Femur (tissue), 1 donor: ENCODE measurements at places on chromosomes 3 and 15.

DNA sequence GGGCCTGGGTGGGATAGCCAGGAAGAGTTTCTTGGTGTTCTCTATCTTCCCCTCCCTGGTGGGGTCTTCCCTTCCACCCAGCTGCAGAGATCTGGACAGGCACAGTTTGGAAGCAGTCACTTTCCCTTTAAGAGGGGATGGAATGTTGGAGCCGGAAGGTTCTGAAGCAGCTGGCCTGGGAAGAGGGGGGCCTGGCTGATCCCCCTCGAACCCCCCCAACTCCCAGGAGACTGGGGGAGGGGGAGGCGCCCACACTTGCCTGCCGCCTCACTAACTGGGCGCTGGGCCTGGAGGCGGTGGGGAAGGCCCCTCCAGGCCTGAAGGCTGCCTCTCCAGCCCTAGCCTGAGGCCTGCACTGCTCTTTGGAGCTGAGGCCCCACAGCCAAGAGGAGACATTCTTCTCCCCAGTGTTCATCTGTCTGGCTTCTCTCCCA is 1.4 kb downstream of the DVL3 start:
- peak; percentile 87 for DNase-seq

DNA sequence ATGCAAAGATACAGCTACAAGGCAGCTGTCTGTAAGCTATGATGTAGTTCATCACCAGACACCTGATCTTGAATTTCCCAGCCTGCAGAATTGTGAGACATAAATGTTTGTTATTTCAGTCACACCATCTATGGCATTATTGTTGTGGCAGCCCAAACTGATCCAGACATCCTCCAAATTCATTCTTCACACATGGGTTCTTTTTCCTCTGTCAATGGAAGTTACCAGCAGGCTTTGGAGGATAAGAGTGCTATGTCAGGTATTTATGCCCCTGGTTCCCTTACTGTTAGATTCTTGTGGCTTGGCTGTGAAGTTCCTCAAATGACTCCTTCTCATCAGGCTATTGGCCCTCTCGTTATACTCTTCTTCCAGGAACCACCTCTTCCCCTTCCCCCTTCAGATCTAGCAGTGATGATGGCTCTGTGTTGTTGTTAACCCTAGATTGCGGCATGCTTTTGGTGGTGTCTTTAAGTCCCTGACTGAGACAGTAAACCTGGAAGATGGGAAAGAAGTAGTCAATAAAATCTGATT is 91.0 kb upstream of the CHMP2B start:
- no peak for DNase-seq

- no peak for DNase-seq
Measured at GRCh38 chr3:84125201-84125721, 833.5 kb upstream of the CADM2 start.

GRCh38 chr3:172038798-172039435 is 461 bp upstream of the FNDC3B start:
- peak; percentile 38 for DNase-seq

- no peak for DNase-seq
Measured at GRCh38 chr15:101210466-101210865, 41.4 kb downstream of the CHSY1 start.

DNA sequence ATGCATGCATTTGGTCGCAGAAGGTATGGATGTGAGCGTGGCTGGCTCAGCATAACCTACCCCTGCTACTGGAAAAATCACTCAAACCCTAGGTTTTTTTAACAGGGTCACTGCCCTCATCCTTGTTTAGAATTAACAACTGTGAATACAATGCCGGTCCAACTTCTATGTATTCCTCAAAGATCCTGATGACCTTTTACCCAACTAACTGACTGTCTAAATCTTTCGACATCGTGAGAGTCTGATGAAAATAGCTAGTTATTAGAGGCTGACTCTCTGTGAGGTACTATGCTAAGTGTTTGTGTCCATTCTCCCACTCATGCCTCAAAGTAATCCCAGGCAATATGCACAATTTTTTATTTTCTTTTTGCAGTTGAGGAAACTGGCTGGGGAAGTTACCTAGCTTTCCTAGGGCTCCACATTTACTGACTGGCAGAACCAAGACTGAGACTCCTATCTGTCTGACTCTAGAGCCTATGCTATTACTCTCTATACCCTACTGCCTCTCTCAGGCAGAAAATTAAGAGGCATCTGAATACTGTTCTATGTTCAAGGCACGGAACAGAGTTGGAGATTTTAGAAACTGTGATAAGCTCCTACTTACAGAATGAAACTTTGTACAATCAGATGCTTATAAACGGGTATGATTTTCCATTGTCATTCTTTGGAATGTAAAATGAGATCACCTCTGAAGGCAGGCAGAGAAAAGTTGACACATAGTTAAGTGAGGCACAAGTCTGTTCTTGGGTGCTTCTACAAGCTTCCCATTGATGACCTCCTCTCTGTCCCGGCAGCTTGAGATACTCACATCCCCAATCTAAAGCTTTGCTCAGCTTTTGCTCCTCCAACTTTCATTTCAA is 56.4 kb downstream of the FILIP1L start:
- no peak for DNase-seq

- no peak for DNase-seq
Measured at GRCh38 chr3:72158639-72159326, 373.8 kb upstream of the PROK2 start.

DNA sequence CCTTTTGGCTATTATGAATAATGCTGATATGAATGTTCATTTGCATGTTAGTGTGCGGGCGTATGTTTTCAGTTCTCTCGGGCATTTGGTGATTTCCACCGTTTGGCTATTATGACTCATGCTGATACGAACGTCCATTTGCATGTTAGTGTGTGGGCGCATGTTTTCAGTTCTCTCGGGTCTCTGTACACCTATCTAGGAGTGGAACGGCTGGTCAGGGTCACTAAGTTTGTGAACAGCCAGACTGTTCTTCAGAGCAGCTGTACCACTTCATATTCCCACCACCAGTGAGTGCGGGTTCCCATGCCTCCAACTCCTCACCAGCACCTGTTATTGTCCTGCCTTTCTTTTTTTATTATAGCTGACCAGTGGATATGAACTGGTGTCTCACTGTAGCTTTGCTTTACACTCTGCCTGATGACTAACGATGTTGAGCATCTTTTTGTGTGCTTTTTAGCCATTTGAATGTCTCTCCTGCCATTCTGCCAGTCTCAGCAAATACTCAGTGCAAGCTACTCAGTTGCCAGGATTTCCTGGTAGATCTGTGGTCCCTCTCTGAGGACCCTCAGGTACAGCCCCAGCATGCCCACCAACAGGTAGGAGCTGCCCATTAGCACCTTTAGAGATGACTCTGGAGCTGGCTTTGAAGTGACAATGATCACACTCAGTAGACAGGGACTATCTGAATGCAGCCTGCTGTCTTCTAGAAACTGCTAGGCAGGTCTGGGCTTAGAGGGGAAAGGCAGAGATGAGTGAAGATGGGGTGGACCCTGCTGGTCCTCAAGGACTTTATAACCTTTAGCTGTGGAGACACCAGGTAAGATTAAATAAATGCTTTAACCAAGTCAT is 141.1 kb downstream of the XXYLT1 start:
- no peak for DNase-seq

- no peak for DNase-seq
Measured at GRCh38 chr15:89591834-89592233, 16.6 kb downstream of the TICRR start.

DNA sequence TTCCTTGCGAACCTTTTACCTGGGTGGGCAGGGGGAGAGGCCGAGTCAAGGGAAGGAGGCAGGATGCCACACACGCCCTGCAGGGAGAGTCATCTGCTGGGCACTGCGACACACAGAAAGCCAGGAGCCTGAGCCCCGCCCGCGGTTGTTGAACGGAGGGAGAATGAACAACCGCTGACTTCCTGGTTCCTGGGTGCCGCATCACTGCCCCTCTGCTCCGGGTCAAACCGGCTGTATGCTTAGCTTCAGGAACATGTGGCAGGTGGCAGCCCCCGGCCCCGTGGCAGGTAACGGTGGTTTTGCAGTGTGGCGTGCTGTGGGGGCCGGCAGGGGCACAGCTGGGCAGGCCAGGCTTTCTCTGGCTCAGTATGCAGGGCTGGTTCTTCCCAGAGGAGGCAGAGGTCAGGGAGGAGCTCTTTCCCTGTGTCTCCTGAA is 33.4 kb downstream of the APBA2 start:
- DNase-seq = no peak

- no peak for DNase-seq
Measured at GRCh38 chr3:194095902-194096301, 40.0 kb upstream of the HES1 start.

- no peak for DNase-seq
Measured at GRCh38 chr3:189389346-189389745, 217.6 kb downstream of the TPRG1 start.

GRCh38 chr3:185503521-185503920 is 4.7 kb upstream of the TMEM41A start:
- no peak for DNase-seq

- peak; percentile 54 for DNase-seq
Measured at GRCh38 chr3:160401291-160402095, 2.0 kb downstream of the SMC4 start.

- peak; percentile 30 for DNase-seq
Measured at GRCh38 chr3:278300-279064, 81.9 kb downstream of the CHL1 start.

DNA sequence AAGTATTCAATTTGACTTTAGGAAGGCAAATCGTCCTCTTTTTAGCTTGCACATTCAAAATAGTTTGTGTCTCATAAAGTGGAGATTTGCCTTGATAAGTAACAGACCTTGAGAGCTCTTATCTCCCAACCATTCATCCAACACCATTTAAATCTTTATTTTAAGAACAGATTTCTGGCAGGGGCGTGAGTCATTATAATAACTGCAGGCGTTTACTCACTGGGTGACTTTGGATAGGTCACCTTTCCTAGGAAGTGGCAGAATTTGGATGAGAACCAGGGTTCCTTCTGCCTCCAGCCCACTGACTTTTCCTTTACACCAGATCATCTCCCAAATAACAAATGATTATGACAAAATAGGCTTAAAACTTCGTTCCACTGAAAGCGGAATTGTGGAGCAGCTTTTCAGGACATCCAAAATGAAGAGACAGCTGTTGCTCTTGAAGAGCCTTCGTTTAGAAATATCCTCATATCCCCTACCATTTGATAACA is 5.0 kb downstream of the LMCD1 start:
- DNase-seq = no peak
